Sigmoid colon (tissue), 7 donors: ENCODE measurements at places on chromosomes 2 and 18. TPM values are rescaled to one million over a fixed set of nuclear protein-coding genes. Genes with fewer than 3 reads are reported as not detected.

The SCN3A gene
- polyA plus RNA-seq = 0.87 TPM

The DSG4 gene
- not detected for polyA plus RNA-seq

The NT5DC4 gene
- not detected for polyA plus RNA-seq

The METTL21A gene
- 43.0 TPM for polyA plus RNA-seq

The C2orf15 gene
- polyA plus RNA-seq = 2.5 TPM

The ZNG1B gene
- 20.4 TPM for polyA plus RNA-seq

The RNU2-63P gene
- polyA plus RNA-seq = not detected

The UGT1A4 gene
- polyA plus RNA-seq = 0.50 TPM

The ADAM23 gene
- polyA plus RNA-seq = 1.6 TPM

The PSMA8 gene
- not detected for polyA plus RNA-seq

The IL36A gene
- polyA plus RNA-seq = not detected

The LYG1 gene
- not detected for polyA plus RNA-seq

The KCNF1 gene
- polyA plus RNA-seq = 0.34 TPM

The MYO3B gene
- polyA plus RNA-seq = not detected

The SPEG gene
- polyA plus RNA-seq = 6.0 TPM

The MAL gene
- polyA plus RNA-seq = 8.4 TPM

The CLEC4F gene
- polyA plus RNA-seq = not detected

The SLC30A3 gene
- not detected for polyA plus RNA-seq

The VWA3B gene
- 1.4 TPM for polyA plus RNA-seq

The CHMP1B gene
- polyA plus RNA-seq = 101 TPM

The GPR45 gene
- not detected for polyA plus RNA-seq

The IL1F10 gene
- polyA plus RNA-seq = not detected
